ENCODE measurements at places on chromosomes 2 and 18. TPM values are rescaled to one million over a fixed set of nuclear protein-coding genes. Genes with fewer than 3 reads are reported as not detected.

The LBX2 gene
- polyA plus RNA-seq, result not detected

The DNAH6 gene
- polyA plus RNA-seq, result not detected

The GPR35 gene
- polyA plus RNA-seq, result 1.6 TPM

The MC4R gene
- polyA plus RNA-seq, result not detected

The ALK gene
- not detected for polyA plus RNA-seq

The PEX13 gene
- polyA plus RNA-seq, result 9.7 TPM

The NDUFS1 gene
- polyA plus RNA-seq, result 39.7 TPM

The IL1F10 gene
- not detected for polyA plus RNA-seq

The MEMO1 gene
- 49.1 TPM for polyA plus RNA-seq

The CXCR4 gene
- polyA plus RNA-seq, result 582 TPM

The ESPNL gene
- polyA plus RNA-seq, result not detected

The MC2R gene
- polyA plus RNA-seq, result not detected

The ZNF638 gene
- polyA plus RNA-seq, result 37.7 TPM

The ZSWIM2 gene
- polyA plus RNA-seq, result not detected

The KCNG3 gene
- polyA plus RNA-seq, result not detected

The DPP4 gene
- polyA plus RNA-seq, result 2.5 TPM

The LRRFIP1 gene
- 62.5 TPM for polyA plus RNA-seq

The L3MBTL4 gene
- 6.7 TPM for polyA plus RNA-seq

The RAB6C gene
- polyA plus RNA-seq, result not detected

The FAM237A gene
- polyA plus RNA-seq, result not detected

The HJURP gene
- polyA plus RNA-seq, result 0.69 TPM

The IL1RL2 gene
- polyA plus RNA-seq, result not detected

The CFAP53 gene
- 0.17 TPM for polyA plus RNA-seq

The PCGF1 gene
- polyA plus RNA-seq, result 19.5 TPM

The TRAPPC8 gene
- 24.5 TPM for polyA plus RNA-seq

The SCYGR4 gene
- polyA plus RNA-seq, result not detected

The QPCT gene
- 2.4 TPM for polyA plus RNA-seq

The RFTN2 gene
- polyA plus RNA-seq, result 0.06 TPM

The ANXA4 gene
- polyA plus RNA-seq, result 85.5 TPM

The FAM228A gene
- 0.21 TPM for polyA plus RNA-seq

The NEUROD1 gene
- not detected for polyA plus RNA-seq

The UGT1A4 gene
- polyA plus RNA-seq, result not detected

The CABYR gene
- not detected for polyA plus RNA-seq

The DUSP11 gene
- 56.0 TPM for polyA plus RNA-seq

The RESP18 gene
- polyA plus RNA-seq, result not detected

The COL3A1 gene
- not detected for polyA plus RNA-seq

The VPS54 gene
- 8.1 TPM for polyA plus RNA-seq

The VWC2L gene
- polyA plus RNA-seq, result not detected

The ZDBF2 gene
- polyA plus RNA-seq, result 0.04 TPM

The EGR4 gene
- polyA plus RNA-seq, result not detected

The SIX2 gene
- not detected for polyA plus RNA-seq

The PLGLB2 gene
- polyA plus RNA-seq, result 0.16 TPM
